ENCODE measurements at places on chromosomes 3 and 15.

GRCh38 chr3:31004025-31004678 lies 109.7 kb upstream of the GADL1 start:
- DNase-seq = no peak

DNA sequence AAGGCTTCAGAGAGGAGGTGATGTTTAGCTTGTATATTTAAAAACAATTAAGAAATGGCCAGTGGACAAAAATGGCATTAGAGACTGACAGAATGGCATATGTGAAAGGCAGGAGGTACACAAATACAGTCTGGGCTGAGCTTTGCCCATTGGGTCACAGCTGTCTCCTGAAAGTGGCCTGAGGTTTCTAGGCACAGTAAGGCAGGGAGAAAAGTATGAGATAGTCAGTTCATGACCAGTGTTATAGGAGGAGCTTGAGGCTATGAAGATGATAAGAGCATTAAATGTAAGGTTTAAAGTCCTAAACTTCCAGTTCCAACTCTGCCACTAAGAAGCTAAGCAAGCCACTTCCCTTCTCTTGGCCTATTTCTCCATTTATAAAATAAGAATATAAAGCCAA lies 111.2 kb upstream of the SETMAR start:
- DNase-seq = no peak

- DNase-seq = no peak
Measured at GRCh38 chr3:99776516-99777209, 41.0 kb upstream of the CMSS1 start.

DNA sequence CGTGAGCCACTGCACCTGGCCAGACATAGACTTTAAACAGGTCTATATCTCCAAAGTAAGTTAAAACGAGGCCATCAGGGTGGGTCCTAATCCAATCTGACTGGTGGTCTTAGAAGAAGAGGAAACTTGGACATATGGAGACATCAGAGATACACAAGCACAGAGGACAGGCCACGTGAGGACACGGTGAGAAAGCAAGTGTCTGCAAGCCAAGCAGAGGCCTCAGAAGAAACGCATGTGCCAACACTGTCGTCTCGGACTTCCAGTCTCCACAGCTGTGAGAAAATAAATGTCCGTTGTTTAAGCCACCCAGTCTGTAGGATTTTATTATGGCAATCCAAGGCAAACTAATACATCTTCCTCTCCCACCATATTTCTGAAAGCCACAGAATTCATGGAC lies 43.9 kb downstream of the MRPL46 start:
- no peak for DNase-seq

DNA sequence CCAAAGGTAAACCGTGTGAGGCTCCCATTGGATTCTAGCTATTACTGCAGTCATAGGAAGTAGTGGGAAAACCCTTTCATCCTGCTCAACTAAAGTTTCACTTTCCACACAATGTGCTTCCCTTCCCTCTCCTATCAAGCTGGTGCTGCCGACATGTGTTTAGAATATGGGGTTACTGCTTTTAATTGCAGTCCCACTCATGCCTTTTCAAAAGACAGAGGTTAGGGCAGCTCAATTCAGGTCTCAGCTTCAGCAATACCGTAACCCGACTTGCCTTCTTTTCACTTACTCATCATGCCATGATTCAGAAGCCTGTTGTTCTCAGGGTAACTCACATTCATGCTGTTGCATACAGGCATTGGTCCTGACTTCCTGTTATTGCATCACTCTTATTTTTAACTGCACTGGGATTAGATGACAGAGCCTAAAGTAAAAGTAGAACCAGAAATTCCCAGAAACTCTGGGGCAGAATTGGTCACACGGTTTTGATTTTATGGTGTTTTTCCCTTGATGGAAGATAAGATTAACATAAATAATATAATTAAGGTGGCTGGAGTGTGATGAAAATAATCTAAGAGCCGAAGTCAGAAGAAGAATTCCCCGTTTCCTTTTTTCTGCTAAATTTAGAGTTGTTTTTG lies 45.7 kb downstream of the C2CD4B start:
- peak; percentile 23 for DNase-seq

GRCh38 chr3:151403246-151403645 lies 18.7 kb upstream of the P2RY12 start:
- DNase-seq = no peak

- no peak for DNase-seq
Measured at GRCh38 chr15:25640381-25640780, 201.6 kb upstream of the UBE3A start.

GRCh38 chr3:190336516-190337189 lies 14.4 kb upstream of the CLDN1 start:
- DNase-seq = no peak

DNA sequence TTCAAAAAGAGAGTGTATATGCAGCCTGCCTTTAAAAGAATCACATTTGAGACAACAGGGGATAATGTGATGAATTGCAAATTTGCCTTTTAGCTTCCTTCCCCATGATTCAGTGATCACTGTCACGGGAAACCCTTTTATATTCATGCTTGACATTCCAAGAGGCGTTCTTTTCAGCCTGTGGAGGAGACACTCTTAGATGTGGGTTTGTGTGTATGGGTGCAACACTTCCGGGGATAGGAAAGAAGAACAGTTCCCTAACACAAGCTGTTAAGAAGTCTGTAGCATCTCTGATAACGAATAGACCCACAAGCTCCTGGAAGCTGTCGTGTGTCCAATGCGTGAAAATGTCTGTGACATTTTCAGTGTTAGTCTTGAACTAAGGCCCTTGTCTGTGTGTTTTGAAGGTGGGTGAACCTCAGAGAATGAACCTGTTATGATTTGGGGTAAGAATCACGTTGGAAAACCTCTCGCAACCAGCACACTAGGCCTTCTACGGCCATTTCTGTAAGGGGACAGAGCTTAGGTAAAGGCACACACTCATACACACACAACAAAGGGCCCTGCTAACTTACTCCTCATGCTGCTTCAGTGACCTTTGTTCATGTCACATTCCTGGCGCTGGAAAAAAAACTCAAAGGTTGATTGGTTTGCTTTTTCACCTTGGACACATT lies 229.2 kb upstream of the ST8SIA2 start:
- DNase-seq = no peak

GRCh38 chr3:9402410-9403228 lies 5.2 kb downstream of the SETD5 start:
- DNase-seq = peak; percentile 84

GRCh38 chr3:124322966-124323365 lies 331.0 kb upstream of the ROPN1 start:
- DNase-seq = no peak

DNA sequence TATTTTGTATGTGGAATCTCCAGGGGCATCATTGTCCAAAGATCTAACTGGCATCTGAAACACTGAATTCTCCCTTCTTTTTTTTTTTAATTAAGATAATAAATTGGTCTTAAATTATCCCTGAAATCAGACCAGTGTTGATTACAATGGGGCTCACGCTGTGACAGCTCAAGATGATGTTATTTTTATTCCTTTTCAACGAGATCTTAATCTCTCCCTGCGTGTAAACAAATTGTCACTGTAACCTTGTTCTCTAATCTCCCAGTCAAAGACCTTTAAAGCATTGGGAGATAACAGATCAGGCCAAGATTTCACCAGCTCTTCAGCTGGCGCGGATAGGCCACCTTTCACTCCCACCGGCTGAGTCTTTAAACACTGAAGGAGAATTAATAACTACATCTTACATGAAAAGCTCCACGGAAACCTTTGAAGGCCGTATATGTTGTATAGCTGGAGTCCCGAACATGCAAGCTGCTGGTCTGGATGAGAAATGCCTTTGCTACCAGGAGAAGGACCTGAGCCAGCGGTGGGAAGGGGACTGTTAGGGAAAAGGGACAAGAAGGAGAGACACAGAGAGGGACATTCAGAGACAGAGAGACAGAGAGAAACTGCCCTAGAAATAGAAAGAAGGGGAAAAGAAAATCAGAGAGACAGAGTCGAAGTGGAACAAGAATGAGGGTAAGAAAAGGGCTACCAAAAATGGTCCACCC lies 418.8 kb upstream of the NR2F2 start:
- no peak for DNase-seq

DNA sequence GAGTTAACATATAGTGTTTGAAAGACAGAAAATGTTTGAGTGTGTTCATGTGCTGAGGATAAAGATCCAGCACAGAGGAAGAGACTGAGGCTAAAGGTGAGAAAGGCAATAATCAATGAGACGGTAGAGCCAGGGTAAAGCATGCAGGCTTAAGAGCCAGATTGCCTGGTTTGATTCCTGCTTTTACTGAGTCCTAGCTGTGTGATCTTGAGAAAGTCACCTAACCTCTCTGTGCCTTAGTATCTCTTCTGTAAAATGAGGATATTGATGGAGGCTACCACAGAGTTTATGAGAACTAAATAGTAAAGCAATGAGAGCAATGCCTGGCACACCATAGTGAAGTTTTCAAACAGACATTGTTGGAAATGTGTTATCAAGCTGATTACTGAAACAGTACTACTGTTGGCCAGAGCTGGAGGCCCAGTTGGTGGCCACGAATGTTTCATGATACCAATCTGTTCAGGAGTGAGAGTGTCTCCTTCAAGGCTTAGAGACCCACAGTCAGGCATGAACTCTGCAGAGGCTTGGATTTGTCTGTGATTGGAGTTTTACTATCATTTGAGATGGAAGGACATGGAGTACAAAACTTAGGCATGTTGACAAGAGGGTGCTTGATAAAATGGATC lies 26.8 kb downstream of the IL16 start:
- DNase-seq = no peak

- no peak for DNase-seq
Measured at GRCh38 chr3:128585189-128585588, 65.4 kb downstream of the RPN1 start.

DNA sequence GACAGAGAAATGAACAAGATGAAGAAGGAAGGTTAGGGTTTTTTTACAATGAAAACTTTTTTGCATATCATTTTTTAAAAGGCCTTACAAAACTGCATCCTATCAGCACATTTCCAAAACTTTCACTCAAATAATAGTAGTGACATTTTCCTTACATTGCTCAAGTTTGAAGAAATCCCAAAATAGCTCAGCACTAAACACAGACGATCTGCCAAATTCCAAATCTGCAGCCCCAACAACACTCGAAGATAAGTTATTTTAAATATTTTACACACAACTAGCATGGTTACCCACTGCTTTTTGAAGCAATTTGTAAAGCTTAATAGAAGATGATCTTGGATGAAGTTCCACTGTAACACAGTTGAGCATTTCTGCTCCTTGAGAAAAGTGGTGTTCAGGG lies 535.6 kb upstream of the ALCAM start:
- no peak for DNase-seq

- no peak for DNase-seq
Measured at GRCh38 chr3:24687671-24688070, 193.0 kb upstream of the THRB start.

GRCh38 chr3:171950373-171950772 lies 89.0 kb upstream of the FNDC3B start:
- no peak for DNase-seq

DNA sequence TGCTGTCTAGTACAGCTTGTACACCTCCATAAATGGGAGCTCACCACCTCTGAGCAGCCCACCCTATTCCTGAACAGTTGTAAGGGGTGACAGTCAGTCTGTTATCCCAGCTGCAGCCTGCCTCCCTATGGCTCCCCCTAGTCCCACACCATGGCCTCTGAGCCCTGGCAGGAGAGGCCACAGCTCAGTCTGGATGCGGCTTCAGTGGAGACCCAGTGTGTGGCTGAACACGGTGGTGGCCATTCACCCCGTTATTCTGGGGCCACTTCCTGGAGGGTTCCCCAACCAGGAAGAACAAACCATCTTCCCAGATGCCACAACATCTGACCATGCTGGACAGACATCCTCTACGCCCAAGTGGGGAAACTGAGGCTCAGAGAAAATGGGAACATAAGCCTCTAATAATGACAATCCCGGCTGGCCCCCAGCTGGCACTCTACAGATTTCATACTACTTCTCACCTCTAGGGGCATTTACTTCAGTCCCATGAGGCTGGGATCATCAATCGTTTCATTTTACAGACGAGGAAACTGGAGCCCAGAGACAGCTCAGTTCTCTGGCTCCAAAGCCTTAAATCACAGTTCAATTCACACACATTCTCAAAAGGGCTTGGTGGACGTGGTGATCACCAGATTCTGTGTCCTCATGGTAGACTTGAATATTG lies 9.2 kb upstream of the GRIP2 start:
- DNase-seq = no peak

- peak; percentile 24 for DNase-seq
Measured at GRCh38 chr15:98753726-98754656, 105.7 kb downstream of the IGF1R start.

- no peak for DNase-seq
Measured at GRCh38 chr3:158261371-158261991, 151.6 kb downstream of the RSRC1 start.

- no peak for DNase-seq
Measured at GRCh38 chr3:159008401-159008800, 206.5 kb downstream of the MFSD1 start.

- DNase-seq = no peak
Measured at GRCh38 chr3:114884213-114884923, 262.7 kb downstream of the ZBTB20 start.

DNA sequence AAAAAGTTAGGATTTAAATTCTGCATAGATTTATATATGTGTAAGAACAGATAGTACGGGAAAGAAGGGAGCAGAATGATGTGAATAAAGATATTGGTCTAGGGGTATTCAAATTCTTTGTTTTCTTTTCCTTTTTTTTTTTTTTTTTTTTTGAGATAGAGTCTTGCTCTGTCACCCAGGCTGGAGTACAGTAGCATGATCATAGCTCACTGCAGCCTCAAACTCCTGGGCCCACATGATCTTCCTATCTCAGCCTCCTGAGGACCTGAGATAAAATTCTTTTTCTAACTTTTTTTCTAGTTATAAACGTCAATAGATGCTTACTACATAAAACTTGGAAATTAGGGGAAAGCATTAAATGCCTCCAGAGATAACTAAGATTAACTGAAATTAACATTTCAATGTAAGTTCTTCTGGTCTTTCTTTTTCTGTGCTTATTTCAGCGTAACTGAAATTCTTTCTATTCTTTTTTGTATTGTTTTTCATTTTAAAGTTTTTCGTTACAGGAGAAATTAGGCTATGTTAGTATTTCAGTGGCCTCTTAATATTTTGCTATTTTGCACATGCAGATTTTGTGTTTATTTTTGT lies 29.2 kb downstream of the UBE2Q2 start:
- DNase-seq = no peak

DNA sequence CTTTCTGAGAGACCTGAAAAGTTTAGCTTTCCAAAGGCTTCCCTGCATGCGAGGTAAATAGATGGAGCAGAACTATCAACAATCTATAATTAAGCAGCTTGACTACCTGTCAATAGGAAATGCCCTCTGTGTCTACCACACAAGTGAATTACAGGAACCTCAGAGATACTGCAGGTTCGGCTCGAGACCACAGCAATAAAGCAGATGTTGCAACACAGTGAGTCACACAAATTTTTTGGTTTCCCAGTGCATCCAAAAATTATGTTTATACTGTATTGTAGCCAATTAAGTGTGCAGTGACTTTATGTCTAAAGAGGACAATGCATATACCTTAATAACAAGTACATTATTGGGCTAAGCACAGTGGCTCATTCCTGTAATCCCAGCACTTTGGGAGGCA lies 252.0 kb downstream of the UBE2E2 start:
- DNase-seq = no peak

- no peak for DNase-seq
Measured at GRCh38 chr3:78872195-78872594, 895.6 kb downstream of the ROBO1 start.

- no peak for DNase-seq
Measured at GRCh38 chr3:160078533-160078932, 89.9 kb downstream of the IL12A start.

Measured in Ammon's horn (tissue), 1 donor.